ENCODE measurements at places on chromosomes 5 and 9.

DNA sequence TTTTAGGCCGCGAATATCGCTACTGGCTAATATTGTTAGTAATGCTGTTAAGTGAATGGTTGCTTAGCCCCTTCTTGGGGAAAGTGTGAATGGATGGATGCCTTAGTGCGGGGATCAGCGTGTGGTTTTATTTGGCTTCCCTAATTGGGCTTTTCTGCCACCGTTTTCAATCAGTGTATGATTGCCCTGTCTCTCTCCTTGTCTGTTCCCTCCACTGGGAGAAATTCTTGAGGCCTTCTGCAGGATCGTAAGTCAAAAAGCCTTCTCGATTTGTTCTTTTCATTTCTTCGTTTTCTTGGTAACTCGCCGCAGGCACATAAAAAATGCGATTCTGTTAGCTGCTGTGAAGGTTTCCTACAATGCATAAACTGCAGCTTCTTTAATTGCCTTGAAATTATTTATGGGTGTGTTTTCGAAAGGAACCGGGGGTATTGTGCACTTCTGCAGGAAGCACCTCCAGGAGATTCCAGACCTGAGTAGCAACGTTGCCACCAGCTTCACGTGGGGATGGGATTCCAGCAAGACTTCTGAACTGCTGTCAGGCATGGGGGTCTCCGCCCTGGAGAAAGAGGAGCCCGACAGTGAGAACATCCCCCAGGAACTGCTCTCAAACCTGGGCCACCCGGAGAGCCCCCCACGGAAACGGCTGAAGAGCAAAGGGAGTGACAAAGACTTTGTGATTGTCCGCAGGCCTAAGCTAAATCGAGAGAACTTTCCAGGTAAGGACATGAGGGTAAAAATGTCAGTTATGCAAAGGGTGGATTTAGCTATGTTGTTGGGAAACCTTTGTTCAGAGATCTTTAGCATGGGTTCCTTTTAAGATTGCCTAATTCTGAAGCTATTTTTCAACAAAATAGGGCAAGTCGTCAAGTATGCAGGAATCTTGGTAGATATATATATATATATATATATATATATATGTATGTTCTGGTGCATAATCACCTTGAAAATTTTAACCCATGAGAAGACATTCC, 700 bp downstream of the SKP2 start:
- peak; percentile 46 for DNase-seq

- DNase-seq, result no peak
These were observed 1759.5 kb upstream of the C9orf72 start for GRCh38 chr9:29332789-29333188.

DNA sequence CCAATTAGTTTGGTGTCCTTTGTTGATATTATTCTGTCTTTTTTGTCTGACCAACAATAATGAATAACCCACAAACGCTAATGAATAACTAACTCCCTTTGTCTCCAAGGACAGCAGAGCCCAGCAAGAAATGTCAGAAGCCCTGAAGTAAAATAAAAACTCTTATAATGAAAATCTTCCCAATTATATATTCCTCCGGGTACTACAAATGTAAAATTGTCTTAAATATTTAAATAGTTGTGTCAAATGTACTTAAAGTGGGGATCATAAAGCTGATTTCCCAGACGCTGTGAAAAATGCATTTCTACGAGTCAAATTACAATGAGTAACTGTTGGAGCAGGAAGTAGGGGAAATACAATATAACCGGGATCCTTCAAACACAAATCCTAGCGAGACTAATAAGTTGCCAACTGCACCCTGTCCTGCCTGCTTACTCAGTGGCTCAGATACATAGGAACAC, 22.3 kb downstream of the GLIS3 start:
- no peak for DNase-seq

GRCh38 chr5:6827526-6828219, 114.4 kb downstream of the TENT4A start:
- DNase-seq, result no peak

DNA sequence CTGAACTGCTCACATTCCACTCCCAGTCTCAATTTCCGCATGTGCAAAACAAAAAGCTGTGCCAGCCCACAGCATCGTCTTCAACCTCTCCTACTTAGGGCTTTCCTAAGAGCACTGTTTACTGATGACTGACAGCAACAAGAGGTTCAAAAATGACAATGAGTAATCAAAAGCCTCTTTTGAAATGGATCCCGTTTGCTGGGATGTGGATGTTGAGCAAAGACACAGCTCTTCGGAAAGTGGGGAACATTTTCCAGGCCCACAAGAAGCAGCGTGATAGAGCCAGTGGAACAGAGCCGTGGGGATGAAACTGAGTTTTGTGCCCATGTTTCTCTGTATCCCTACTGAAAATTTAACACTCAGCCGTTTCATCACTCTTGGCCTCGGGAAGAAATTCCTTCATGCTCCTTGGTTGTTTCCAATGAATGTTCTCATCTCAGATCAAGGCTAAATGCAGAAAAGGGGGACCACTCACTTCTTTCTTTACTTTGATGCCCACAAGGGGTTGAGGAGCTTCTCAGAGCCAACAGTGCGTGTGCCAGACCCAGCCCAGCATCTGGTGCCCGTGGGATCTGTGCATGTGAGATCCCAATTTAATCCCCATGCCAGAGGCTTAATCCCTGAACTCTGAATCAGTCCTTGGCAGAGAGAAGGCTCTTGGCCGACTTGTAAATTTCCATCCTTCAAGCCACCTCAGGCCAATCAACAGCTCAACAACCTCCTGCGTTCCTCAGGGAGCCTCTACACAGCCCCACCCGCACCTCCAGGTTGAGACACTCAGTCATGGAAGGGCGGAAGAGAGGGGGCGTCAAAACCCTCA, 230.2 kb upstream of the DAPK1 start:
- DNase-seq, result peak; percentile 73

DNA sequence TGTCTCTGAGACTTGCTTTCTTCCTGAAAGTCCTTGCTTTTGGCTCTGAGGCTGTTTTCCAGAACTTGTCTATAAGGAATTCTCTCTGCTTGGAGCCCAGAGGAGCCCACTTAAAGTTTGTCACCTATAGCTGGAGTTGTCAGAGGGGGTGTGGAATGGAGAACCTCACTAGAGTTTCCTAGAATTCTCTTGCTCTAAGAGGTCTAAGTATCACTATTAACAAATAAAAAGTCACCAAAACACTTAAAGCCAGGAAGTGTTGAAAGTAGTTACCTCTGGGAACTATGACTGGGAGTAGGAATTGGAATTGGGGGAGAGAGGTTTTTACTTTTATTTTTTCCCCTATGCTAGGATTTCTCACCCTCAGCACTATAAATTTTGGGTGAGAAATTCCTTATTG, 15.0 kb downstream of the SIT1 start:
- no peak for DNase-seq

DNA sequence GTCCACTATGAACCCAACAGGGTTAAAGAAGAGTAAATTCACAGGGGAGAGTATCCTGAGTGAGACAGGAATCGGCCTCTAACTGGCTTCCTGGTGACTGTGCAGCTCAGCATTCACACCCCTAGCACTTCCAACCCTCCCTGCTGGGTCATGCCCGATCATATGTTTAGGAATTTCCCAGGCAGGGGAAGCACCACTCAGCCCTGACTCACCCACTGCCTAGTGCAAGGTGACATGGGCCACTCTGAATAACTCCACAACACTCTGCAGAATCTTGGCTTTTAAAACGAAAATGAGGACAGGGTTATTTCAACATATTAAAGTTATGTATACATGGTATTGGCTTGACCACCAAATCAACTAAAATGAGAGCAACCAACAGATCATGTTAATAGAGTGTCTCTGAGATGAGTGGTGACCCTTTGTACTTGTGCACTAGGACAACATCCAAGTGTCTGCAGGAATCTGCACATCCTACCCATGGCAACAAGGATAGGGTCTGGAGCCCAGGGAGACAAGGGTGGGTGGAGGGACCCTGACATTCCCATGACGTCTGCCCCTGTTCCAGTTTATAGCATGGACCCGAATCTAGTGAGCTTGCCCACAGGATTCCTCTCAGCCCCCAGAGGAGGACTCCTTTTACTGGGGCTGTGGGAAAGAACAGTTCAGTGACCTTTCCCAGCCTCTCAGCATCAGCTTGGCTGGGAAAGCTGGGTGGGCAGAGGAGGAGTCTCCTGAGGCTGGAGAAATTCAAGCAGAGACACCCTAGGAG, 485.8 kb downstream of the SEMA5A start:
- no peak for DNase-seq

DNA sequence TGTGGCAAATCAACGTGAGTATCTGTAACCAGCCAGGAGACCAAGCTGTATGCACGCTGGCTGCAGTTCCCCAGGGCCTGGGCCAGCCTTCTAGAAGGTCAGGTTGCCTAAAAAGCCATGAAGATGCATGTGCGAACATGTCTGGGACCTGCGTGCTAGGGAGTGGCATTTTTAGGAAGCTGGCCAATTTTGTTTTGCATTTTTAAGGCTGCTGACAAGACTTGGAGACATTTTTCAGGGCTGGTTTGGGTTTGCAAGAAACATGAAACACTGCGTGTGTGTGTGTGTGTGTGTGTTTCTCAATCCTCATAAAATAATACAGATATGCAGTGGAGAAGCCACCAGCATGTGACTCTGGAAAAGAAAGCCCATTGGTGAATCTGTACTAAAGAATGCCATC, 5.1 kb downstream of the TGFBI start:
- DNase-seq, result no peak

DNA sequence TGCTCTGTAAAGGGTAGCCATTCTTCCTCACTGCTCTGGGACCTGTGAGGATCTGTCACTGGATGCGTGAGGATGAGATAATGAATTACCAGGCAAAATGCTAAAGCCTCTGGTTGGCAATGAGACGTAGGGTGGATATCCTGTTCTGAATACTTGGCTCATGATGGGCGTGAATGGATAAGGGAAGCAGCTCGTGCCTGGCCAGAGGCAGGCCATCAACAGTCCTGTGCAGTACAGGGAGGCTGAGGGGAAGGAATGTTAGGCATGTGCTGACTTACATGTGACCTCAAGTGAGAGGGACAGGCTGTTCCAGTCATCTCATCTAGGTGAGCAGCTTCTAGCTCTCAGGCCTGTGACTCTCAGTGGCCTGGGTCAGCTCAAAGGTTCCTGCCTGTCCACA, 172.8 kb downstream of the CARTPT start:
- DNase-seq, result no peak

DNA sequence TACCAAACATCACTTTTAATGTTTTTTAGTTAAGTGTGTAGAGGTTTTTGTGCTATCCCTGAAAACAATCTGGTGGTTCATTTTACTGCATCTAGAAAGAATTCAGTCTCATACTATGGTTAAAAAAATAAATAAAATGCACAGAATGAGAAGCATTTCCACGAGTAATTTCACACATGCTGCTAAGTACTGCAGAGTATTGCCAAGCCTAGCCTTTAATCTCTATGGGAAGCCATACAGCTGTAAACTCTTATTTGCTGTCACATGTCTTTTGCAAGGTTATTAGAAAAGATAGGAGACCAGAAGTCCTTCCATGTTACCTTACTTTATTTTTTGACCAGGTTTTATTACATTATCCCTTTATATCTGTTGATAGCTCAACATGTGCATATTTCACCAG, 37.6 kb upstream of the MAN2A1 start:
- no peak for DNase-seq

DNA sequence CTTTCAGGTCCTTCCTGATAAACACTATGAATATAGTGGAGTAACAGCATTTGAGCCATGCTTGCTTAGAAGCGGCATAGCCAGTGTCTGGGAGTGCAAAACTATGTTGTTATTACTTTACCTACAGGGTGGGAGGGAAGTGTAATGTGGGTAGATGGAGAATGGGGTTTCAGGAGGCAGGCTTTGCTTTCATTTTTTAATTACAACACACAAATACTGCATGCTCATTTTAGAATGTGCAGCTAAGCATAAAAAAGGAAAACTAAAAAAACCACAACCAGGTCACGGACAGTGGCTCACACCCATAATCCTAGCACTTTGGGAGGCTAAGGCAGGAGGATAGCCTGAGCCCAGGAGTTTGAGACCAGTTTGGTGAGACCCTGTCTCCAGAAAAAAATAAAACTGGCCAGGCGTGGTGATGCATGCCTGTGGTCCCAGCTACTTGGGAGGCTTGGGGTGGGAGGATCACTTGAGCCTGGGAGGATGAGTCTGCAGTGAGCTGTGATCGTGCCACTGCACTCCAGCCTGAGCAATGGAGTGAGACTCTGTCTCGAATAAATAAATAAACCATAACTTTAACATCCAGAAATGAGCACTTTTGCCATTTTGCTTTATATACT, 20.2 kb downstream of the HAVCR1 start:
- no peak for DNase-seq

DNA sequence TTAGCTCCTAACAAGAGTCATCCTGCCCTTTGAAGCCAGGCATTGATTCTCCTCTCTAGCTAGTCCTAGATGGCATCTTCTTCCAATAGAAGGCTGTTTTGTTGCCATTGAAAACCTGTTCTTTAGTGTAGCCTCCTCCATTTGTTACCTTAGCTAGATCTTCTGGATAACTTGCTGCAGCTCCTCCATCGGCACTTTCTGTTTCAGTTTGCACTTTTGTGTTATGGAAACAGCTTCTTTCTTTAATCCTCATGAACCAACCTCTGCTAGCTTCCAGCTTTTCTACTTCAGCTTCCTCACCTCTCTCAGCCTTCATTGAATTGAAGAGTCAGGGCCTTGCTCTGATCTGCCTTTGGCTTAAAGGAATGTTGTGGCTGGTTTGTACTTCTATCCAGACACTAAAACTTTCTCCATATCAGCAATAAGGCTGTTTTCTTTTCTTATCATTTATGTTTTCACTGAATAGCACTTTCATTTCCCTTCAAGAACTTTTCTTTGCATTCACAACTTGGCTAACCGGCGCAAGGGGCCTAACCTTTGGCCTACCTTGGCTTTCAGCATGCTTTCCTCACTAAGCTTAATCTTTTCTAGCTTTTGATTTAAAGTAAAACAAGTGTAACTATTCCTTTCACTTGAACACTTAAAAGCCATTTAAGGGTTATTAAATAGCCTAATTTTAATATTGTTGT, 166.5 kb upstream of the SLC12A2 start:
- DNase-seq, result no peak

GRCh38 chr9:30982301-30982700, 1402.1 kb upstream of the ACO1 start:
- DNase-seq, result no peak

DNA sequence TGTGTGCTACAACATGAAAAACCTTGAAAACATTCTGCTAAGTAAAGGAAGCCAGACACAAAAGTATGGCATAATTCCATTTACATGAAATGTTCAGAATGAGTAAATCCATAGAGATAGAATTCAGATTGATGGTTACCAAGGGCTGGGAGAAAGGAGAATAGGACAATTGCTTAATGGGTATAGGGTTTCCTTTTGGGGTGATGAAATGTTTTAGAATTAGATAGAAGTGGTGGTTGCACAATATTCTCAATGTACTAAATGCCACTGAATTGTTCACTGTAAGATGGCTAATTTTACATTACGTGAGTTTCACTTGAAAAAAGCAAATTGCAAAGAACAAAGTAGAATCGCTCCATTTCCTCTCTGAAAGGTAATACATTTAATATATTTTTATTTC, 43.0 kb upstream of the GAS1 start:
- no peak for DNase-seq

All from NCI-H524 (cell line).